ENCODE measurements at places on chromosomes 5 and 9. TPM values are rescaled to one million over a fixed set of nuclear protein-coding genes. Genes with fewer than 3 reads are reported as not detected.

DNA sequence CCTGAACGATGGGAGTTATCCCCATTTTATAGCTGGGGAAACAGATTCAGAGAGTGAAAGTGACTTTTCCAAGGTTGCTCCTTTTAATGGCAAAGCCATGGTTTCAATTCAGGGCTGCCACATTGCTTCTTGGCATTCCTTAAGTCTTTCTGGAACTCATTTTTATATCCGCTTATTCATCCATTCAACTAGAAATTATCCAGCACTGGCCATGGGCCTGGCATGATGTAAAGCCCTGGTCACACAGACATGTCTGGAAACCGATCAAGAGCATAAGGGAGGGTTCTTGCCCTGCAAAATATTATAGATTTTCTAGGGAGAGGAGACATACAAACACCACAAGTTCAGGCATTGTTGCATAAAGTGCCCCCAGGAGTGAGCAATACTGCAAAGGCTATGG is 43.0 kb upstream of the COL15A1 start:
- no peak for DNase-seq

- no peak for DNase-seq
Observed at GRCh38 chr5:1762121-1762882, 37.3 kb downstream of the MRPL36 start.

- DNase-seq: no peak
Observed at GRCh38 chr9:134560206-134560605, 81.4 kb upstream of the COL5A1 start.

DNA sequence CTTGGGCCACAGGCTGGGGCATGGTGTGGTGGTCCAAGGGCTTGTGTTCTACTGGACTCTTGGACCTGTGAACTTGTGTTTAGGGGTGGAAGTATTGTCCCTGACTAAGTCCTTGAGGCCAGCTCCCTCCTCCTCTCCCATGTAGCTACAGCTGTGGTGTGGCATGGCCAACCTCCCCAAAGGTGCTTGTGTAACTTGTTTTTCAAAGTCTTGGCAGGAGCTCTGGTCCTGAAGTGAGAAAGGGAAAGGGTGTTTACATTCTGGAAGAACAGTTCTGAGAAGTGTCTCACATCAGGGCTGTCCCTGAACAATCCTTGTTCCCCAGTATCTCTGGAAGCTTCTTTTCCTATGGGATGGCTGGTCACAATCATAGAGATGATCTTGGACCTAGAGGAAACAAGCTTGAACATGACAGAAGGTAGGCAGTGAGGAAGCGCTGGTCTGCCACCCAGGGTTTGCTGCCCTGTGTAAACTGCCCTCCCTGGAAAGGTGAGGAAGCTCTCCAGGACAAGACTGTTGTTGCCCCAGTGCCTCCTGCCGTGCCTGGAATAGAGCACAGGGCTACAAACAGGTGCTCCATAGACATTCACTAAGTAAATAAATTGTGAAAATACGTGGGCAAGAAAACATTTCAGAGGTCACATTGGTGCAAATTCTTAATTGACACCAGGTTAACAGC is 64.6 kb upstream of the KLF9 start:
- no peak for DNase-seq

- DNase-seq: no peak
Observed at GRCh38 chr5:31692561-31693221, 53.8 kb downstream of the PDZD2 start.

GRCh38 chr5:180126716-180127681 is 55.4 kb upstream of the RNF130 start:
- no peak for DNase-seq

Gene SLC23A1
- total RNA-seq: not detected

Gene GFI1B
- 0.19 TPM for total RNA-seq

Data from A172 (cell line).